ENCODE measurements at places on chromosomes 1 and 21.
A peak's percentile ranks its signal among the peaks of the same experiment; 100 is the strongest.

DNA sequence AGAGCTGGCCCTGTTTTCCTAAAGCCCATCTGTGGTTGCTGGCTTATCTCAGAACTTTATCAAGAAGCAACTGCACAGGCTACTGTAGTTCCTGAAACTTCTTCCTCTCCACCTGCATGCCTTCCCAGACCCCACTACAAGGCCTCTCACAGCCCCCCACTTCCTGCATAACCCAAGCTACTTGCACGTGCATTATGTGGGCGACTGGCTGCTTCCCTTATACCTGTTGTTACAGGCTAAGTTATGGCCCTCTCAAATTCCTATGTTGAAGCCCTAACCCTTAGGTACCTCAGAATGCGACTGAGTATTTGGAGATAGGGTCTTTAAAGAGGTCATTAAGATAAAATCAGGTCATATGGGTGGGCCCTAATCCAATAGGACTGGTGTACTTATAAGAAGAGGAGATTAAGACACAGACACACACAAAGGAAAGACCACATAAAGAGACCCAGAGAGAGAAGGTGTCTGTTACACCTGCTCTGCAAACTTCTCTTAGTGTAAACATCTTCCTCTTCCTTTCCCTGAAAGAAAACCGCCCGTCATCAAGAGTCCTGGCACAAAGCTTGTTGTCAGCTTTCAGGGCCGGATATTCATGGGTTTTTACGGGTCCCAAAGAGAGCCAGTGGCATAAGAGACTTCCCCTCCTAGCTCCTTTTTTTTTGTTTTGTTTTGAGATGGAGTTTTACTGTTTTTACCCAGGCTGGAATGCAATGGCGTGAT is 5.1 kb downstream of the ZNF496 start:
- no peak for DNase-seq

GRCh38 chr1:111476761-111477309 is 3.1 kb downstream of the C1orf162 start:
- peak; percentile 74 for DNase-seq

- no peak for DNase-seq
These were observed 4.4 kb downstream of the TMEM201 start for GRCh38 chr1:9593147-9593491.

DNA sequence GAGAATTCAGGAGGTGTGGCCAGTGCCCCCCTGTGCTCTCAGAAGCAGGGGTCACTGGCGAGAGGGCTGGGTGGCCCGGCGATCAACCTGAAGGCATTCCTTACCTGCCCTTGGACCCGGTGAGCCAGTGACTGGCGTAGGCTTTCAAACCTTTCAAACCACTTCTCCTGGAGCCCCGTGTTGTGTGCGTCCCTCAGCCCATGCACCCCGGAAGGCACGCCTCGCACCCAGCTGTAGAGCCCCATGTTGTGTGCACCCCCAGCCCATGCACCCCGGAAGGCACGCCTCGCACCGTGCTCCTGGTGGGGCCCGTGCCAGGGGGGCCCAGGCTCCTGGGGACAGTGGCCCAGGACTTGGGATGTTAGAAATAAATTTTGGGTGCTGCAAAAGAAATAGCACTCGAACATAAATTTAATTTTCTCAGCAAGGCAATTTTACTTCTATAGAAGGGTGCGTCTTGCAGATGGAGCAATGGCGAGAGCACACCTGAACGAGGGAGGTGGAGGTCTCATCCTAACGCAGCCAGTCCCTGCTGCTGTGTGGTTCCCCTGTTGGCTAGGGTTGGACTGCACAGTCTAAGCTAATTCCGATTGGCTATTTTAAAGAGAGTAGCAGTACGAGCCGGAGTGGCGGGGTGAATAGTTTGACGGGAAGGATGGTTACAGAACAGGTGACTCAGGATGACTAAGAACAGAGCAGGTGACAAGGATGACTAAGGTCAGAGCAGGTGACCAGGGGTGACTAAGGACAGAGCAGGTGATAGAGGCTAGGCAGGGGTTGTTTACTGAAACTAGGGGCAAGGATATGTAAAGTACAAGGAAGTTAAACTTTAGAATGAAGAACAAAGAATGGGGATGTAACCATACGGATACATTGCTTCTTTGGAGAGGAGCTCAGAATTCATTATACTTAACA is 47.4 kb downstream of the PRKCZ start:
- no peak for DNase-seq

DNA sequence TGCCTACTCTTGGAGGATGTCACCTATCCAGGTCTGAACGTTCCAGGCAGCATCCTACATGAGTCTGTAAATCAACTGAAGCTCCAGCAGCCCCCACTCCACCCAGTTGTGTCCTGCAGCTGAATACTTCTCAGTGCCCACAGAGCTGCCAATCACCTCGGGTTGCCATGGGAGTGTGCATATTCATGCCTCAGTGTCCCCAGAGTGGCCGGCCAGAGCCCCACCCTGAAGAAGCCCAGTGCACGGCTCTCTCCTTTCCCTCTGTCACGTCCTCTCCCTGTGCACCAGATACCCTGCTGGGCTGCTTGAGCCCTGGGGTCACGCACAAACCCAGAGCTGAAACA is 16.1 kb upstream of the GSTM4 start:
- DNase-seq = no peak

GRCh38 chr1:182392050-182393028 is 749 bp upstream of the GLUL start:
- DNase-seq = peak; percentile 74

GRCh38 chr1:245180496-245181157 is 25.8 kb downstream of the KIF26B start:
- DNase-seq = peak; percentile 76

- DNase-seq = no peak
These were observed 16.5 kb upstream of the PIGV start for GRCh38 chr1:26771285-26771642.

DNA sequence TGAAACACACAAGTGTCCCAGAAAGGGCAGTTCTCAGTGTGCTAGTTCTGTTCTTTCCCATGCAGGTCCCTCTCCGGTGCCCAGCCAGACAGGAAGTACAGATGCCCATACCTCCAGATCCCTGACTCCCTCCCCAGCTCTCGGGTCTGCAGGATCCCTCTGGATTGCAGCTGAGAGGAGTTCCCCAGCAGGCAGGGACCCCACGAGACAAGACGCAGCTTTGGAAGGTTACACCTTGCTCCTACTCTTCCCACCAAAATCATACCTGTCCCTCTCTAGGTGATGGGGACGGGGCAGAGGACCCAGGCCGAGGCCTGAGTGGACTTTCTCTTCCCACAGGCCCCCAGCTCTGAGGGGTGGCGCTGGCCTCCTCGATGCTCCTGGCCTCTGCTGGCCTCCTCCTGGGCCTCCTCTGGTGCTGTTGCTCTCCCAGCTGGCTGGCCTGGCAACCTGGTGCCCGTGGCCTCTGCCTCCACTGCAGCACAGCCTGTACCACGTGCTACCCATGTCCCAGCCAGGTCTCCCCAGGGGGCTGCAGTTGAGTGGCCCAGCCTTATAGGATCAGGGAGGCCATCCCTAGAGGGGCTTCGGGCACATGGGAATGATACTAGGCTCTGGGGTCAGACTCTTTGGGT is 9.4 kb downstream of the LDLRAD2 start:
- DNase-seq = no peak

DNA sequence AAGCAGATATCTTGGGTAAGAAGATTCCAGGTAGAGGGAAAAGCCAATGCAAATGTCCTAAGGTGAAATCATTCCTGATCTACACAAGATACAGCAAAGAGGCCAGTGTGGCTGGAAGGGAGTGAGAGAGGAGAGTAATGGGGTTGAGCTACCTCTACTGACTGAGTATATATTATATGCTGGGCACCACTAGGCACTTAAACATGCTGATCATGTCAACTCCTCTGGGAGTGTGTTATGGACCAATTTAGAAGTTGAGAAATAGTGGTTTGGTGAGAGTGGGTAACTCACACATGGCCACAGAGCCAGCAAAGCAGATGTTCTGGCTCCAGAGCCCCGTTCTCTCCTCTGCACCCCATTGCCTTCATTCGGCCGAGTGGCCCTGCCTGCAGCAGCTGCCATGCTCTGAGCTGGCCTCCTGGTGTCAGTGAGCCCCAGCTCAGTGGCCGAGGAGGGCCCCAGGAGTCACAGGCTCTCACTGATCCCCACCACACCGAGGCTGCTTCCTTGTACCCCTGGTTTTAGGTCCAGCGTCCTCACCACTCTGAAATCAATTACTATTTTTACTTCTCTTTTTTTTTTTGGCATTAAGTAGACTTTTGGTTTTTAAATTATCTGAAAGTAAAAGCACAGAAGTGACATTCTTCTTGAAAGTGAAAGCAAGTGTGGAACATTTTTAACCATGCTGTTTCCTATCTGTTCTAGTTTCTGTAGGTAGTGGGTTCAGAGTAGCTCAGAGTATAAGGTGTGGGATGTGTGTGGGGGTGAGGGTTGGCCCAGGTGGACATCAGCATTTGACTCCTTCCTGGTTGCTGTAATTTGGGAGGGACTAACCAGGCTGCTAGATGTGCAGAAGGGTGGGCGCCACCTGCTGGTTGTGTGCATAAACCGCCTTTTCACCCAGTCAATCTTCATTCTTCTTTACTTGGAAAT is 45.8 kb upstream of the CRNN start:
- DNase-seq = peak; percentile 89

DNA sequence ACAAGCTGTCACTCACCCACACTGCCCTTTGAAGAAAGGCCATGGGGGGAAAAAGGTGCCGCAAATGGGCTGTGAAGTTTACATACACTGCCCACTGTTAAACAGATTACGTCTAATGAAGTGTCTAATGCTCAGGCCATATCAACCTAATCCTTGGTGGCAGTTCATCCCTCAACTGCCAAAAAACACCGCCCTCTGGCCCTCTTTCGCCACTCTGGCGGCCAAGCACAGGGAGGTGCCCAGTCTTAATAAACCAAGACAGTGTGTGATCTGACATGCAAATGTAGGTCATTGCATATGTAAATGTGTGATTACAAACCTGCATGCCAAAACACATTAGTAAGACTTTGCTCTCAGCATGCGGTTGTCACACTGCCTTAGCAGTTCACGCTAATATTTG is 89.5 kb downstream of the NEK7 start:
- no peak for DNase-seq

- DNase-seq = no peak
These were observed at the start of gene PRELP for GRCh38 chr1:203475012-203475981. PRELP (plus strand) TSS chr1:203475806; CDS start chr1:203483185, 7,379 bp downstream.

DNA sequence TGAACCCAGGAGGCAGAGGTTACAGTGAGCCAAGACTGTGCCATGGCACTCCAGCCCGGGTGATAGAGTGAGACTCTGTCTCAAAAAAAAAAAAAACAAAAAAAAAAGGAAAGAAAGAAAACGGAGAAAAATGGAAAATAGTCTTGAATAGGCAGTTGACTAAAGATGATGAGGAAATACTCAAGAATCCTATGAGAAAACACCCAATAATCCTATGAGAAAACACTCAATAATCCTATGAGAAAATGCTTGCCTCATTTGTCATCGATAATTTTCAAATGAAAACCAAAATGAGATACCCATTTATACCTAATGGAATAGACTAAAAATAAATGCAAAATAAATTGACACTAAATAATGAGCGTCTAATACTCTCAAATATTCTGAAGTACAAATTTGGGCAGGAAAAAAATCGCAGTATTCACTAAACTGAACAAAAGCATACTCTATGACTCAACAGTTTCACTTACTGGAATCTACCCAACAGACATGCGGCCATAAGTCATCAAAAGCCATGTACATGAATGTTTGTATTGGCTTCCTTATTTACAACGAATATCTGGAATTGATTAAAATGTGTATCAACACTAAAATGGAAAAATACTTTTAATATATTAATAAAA is 733.9 kb upstream of the CHRM3 start:
- DNase-seq = no peak

- no peak for DNase-seq
These were observed 16.1 kb upstream of the PSMD4 start for GRCh38 chr1:151238467-151238739.

DNA sequence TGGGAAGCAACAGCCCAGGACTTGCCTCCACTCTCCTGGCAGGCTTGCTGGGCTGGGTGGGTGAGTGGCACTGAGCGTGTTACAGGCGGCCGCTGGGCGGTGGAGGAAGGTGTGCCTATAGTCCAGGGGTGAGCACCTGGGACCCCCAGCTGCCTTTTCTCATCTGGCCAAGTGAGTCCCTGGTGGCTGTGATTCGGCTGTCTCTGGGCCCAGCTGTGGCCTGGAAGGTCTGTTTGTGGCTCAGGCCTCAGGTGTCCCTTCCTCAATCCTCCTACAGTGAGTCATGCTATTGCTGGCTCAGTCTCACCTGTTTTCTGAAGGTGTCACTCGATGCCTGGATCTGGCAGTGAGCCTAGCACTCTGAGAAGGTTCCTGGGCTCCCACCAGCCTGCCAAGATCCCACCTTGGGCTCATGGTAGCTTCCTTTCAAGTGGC is 564.2 kb downstream of the PTPRU start:
- no peak for DNase-seq

DNA sequence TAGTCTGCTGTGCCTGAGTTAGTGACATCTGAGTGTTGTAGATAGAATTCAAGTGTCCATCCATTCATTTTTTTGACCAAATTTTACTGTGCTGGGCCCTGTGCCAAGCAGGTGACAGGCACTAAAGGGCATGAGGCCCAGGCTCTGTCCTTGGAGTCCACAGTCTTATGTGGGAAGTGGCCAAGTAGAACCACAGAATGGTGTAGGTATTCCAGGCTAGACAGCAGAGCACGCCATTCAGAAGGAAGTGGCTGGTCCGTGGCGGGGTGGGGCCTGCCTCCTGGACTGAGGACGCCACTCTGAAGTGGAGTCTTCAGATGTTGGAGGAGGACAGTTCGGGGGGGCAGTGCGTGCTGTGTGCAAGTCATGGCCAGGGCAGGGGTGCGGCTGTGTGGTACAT is 68.9 kb upstream of the ACTL8 start:
- no peak for DNase-seq

DNA sequence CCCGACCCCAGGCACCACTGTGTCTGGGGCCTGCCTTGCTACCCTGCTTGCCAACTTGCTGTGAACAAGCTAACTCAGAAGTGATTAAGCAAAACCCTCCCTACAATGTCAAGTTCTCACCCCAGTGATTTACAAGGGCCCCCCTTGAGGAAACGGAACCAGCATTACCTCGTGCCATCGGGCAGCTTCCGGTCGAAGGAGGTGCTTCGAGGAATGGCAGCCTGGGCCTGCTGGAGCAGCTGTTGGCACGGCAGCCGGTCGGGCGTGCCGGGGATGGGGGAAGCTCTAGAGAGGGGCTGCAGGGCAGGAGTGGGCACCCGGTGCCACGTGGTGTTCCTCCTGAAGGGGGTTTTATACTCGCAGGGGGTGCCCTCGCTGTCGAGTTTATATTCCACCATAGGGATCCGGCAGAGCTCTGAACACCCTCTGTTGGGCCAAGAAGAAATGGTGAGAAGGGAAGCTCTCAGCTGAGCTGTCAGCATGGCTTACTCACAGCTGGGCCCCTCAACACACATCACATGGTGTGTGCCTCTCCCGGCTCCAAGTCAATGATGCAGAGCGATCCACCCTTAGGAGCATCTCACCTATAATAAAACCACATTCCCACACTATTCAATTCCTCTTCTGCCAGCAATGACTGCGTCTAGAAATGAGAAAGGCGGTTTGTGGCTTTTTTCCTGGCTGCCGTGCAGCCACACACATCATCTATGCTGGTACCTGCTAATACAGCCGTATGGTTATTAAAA is 184.4 kb downstream of the SIPA1L2 start:
- DNase-seq = no peak

DNA sequence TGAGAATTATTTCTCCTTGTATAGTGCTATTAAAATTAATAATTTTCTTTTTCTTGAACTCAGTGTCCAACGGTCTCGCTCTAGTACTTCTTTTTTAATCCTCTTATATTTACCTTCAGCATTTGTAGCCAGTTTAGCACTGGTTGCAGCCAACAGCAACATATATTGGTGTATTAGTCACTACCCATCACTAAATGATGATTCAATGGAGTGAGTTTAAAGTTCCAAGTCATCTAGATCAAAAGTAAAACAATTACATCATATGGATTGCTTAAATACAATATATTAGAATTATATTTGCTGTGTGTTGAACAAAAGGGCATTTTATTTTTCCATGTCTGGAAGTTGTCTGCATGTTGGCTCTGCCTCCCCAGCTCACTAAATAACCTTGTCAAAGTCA is 591.8 kb downstream of the ADGRL2 start:
- DNase-seq = no peak

Measured in hematopoietic multipotent progenitor cell treated with erythropoietin and hydrocortisone succinate and interleukin-3 and kit ligand, for 4 days (in vitro differentiated cells).